ENCODE measurements at places on chromosomes 5 and 9.
A peak's percentile ranks its signal among the peaks of the same experiment; 100 is the strongest.

GRCh38 chr9:114504341-114505186 lies 709 bp downstream of the WHRN start:
- DNase-seq = peak; percentile 27

GRCh38 chr9:113515862-113516261 lies 52.3 kb downstream of the RGS3 start:
- no peak for DNase-seq

- DNase-seq = no peak
These were observed 751.2 kb downstream of the BRINP1 start for GRCh38 chr9:118618084-118618483.

- DNase-seq = no peak
These were observed 86.9 kb downstream of the BASP1 start for GRCh38 chr5:17304282-17304681.

GRCh38 chr5:142852416-142853198 lies 82.4 kb downstream of the ARHGAP26 start:
- DNase-seq = no peak

DNA sequence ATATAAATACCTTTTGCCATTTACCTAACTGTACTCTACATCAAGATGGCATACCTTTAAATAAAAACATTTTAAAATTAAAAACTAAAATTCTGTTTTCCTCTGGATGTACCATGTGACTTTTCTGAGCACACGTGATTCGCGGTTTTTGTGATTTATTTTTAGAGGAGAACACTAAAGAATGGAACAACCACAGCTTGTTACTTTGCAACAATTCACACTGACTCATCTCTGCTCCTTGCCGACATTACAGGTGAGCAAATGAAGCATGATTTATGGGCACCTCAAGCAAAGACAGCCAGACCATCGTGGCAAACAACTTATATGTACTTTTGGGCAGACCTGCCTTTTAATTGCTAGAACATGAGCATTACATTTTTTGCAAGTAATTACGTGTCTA lies 61.3 kb downstream of the GDA start:
- DNase-seq = no peak

GRCh38 chr5:173765029-173765644 lies 123.0 kb upstream of the CPEB4 start:
- DNase-seq = no peak

GRCh38 chr5:105274079-105274478 lies 1711.5 kb upstream of the NUDT12 start:
- DNase-seq = no peak

DNA sequence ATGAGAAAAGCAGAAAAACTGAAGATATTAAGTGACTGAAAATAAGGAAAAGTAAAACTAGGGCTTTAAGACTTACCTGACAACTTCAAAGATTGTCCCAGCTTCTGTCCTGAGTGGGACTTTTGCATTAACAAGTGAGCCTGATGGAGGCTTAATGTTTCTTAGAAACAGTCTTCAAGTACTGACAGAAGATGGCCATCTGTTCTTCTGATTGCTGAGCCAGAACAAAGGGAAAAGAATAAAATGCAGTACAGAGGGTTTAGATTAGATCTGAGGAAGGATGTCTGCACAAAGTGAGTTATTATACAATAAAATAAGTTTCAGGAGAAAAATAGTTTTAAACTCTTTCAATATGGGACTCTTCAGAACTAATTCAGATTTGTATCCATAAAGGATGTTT lies 500.7 kb downstream of the CETN3 start:
- DNase-seq = no peak

DNA sequence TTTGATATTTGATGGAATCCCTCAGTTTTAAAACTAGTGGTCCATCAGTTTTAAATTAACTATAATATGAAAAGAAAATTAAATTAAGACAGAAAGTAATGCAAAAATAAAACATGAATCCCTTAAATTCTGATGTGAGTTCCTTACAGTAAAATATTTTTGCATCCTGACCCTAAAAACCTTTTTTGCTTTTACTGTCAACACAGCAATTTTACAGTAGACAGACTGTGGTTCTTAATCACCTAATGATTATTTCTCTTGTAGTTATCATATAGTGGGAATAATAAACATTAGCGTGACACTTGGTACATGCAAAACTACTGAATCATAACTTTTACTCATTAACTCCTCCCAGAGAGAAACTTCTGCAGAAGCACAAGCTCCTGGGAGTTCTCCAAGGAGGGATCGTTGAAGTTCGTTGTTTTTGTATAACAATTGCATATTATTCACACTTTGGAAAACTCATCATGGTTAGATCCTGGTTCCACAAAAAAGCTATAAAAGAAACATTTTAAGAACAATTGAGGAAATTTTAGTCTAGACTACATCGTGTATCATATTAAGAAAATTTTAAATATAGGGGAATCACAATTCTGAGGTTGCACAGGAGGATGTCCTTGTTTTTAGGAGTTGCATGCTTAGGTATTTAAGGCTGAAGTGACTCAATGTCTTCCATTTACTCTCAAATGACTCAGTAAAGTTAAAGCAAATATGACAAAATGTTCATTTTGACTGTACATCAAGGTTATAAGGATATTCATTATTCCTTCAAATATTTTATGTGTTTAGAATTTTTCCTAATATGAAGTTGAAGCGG lies 88.2 kb upstream of the NIPAL4 start:
- DNase-seq = no peak

DNA sequence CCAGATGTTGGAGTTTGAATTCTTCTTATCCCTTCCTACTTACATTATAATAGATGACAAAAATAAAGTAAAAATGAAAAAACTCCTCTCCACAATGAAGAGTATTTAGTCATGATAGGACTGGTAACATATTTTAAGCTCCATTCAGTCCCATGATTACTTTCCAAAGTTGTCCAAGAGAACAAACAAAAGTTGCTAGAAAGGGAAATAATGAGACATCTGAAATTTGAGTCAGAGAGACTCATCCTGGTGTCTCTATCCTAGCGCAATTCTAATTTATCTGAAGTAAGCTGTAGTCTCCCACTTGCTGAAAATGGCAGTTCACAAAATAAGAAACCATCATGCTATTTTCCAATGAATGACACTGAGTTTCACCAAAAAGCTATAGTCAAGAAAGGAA lies 152.2 kb downstream of the BNC2 start:
- DNase-seq = no peak

DNA sequence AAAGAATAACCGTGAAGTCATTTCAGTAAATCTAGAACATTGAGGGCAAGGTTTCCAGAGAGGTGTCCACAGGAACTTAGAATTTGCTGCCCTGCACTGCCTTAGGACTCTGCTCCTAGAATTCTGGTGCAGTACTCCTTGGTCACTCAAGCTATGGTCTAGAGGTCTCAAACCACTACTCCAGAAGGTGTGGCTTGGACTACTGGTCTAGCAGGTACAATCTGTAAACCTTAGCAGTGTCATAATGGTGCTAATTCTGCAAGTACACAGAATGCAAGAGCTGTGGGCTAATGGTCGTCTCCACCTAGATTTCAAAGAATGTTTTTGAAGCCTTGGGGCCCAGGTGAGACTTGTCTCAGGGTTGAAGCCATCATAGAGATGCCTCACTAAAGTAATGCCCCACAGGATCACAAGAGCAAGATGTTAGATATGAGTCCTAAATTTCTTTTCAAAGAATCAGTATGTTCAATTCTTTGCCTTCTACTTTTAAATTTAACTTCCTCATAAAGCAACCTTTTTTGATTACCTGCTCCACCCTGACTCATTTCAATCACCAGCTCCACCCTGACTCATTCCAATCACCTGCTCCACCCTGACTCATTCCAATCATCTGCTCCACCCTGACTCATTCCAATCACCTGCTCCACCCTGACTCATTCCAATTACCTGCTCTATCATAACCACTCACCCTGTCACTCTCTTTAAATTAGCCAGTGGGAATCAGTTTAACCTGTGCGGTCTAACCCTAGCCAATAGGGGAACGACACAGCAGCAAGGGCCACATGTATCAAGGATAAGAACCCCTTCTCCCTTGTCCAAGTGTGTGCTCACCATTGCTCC lies 1111.8 kb upstream of the ACO1 start:
- DNase-seq = no peak

- DNase-seq = no peak
These were observed 232.5 kb downstream of the PARP8 start for GRCh38 chr5:50898966-50899365.

DNA sequence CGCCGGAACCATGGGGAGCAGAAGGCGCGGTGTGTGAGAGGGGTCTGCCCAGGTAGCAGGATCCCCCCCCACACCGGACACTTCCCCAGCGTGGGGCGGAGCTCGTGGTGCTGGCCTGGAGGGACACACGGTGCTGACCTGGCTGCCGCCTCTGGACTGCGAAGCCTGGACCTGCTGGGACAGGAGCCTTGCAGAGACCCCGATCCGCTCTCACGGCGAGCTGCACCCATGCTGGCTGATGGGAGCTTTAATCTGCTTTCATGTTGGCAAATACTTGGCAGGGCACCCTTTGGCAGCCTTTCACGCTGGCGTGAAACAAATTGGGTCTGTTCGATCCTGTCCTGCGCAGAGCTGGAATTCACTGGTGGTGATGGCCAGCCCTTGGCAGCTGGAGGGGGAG lies 7.4 kb downstream of the NKD2 start:
- no peak for DNase-seq

- DNase-seq = no peak
These were observed 151.7 kb downstream of the RXRA start for GRCh38 chr9:134477927-134478326.

GRCh38 chr9:112103405-112103804 lies 71.7 kb downstream of the SUSD1 start:
- DNase-seq = no peak

DNA sequence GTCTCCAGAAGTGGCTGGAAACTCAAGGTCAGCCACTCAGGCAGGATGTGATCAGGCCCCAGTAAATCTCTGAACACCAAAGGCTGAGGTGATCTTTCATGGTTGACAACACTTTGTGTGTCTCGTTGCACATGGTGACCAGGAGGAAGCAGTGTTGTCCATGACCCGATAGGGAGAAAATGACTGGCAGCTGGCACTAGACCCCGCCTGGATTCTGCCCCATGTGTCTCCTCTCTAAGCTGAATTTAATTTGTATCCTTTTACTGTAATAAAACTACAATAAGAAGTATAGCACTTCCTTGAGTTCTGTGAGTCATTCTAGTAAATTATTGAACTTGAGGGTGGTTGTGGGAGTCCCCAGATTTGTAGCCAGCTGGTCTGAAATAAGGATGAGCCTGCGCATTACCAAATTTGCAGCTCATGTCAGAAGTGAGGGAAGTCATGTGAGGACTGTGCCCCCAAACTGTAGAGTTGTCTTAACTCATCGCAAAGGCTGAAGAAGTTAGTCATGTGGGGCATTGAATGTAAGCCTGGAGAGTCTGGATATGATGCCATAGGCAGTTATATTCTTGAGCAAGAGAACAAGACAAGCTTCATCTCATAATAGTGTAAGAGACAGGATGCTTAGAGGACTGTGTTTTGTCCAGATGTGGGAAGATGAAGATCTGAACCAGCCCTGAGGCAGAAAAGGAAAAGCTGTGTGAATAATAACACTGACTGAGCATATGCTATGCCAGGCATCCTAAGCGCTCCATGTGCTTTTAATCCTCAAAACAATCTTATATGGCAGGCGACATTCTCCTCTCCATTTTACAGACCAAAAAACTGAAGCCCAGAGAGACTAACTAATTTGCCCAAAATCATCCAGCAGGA lies 55.9 kb downstream of the TMEM215 start:
- no peak for DNase-seq
